Activated CD8-positive, alpha-beta memory T cell treated with anti-CD3 and anti-CD28 coated beads for 1 hour (primary cell): ENCODE measurements at places on chromosomes 5 and 9.

GRCh38 chr5:28344836-28345433 lies 1306.5 kb upstream of the CDH9 start:
- DNase-seq, result no peak

- DNase-seq, result no peak
Observed at GRCh38 chr9:99660191-99660636, 161.5 kb upstream of the NR4A3 start.

DNA sequence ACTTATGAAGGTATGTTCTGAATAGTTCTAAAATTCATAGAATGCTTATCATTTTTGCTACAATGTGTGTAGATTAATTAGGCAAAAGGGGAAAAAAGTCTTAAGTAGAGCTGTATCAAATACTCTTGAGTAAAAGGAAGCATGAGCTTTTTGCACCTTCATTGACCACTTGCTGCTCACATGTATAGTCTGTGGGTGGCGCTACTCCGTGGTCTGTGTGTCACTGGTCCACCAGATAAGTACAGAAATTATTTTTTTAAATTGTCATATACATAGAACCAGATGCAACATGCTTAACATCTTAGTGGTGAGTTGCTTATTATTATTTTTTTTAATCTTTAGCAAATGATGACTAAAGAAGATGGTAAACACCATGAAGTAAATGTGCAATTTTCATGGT lies 130.2 kb downstream of the MAN2A1 start:
- DNase-seq, result no peak

DNA sequence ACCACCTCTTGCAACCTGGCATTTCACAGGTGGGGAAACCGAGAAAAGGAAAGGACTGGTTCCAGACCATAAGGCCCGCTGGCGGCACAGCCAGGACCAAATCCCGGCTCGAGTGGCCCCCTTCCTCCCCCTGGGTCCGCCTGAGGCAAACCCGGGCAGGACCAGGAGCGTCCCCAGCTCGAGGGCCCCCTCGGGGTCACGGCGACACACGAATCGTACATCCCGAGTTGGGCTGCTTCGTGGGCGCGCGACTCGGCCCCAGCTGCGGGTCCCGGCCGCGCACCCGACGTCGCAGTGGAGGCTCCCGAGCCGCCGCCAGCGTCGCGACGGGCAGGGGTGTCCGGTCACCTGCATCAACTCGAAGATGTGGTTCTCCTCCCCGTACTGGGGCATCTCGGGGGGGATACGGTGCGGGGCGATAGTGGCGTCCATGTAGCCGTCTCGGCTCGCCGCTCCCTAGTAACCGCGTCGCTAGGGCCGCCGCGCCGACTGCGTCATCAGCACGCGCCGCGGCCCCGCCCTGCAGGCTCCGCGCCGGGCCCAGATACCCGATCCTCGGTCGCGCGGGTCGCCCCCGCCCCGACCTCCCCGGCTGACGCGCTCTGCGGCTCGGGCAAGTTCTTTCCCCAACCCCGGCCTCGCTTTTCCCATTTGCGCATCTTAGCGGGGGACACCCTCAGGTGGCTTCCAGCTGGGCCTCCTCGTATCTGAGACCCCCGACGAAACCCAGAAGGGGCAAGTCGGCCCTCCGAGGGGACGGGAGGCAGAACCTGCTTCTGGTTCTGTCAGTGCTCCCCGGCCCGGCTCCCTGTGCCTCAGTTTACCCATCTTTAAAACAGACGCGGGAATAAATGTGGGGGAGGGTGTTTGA lies at the start of gene AK8:
Gene AK8 (minus strand): TSS at position 461 of the 871 bp plus-strand sequence. CDS start 29 bp downstream, at position 432.
- no peak for DNase-seq

DNA sequence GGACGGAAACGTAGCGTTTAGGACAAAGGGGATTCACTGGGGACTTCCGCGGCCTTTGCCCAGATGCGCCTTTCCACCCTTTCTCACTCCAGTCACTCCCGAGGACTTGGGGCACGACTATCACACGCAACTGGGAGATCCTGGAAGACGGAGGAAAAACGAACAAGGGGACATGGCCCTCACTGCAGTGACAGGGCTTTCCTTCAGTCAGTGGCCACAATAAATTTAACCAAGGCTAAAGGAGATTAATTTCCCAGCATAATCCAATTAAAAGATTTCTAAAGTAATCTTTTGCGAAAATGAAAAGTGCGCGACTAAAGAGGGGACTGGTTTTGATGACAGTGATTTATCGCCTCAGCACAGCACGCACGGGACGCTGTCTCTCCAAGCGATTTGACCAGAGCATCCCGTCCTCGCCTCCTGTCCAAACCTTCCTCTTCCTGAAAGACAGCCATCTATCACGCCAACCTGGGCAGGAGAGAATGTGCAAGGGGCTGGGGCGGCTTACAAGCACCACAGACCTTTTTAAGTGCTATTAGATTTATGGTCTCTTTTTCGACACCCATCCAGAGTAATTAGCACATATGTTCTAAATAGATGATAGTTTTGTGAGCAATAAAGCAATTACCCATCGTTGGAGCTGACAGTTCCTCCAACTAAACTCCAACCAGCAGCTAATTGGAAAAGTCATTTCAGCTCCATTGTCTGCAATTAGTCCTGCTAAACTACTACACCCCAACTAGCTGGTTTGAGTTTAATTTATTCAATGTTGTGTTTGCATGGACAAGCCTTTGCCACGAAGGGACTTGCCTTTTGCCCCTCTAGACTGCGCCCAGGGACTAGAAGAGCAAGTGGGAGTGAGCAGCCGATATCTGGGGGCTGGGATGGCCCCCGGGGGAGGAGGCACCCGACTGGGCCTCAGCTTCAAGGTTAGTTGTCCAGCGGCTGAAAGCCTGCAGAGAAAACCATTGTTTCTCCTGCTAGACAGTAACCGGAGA lies 7.4 kb downstream of the NR2F1-AS1 start:
- DNase-seq, result no peak
